Mesothelial cell of epicardium (in vitro differentiated cells): ENCODE measurements at places on chromosomes 6 and 20.

GRCh38 chr20:47258745-47259695 is 97.5 kb downstream of the ZMYND8 start:
- DNase-seq: no peak

DNA sequence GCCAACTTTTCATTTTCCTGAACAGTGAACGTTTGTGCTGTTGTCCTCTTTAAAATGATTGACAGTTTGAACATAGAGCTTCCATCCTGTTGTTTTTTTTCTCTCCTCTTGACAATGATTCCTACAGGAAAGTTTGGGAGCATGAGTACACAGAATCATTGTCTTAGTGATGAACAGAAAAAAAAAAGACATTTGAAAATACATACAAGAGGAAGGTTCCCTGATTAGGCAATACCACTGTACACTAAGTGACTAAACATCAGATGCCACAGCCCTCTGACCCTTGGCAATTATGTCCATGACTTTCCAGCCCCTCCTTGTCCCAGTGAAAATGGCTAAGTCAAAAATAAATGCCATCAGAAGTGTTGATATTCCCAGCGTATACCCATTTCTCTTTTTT is 71.5 kb downstream of the RTN4IP1 start:
- no peak for DNase-seq

- no peak for DNase-seq
Observed at GRCh38 chr6:131787766-131788712, 19.8 kb upstream of the ENPP1 start.

- DNase-seq: no peak
Observed at GRCh38 chr6:110415086-110415916, at the start of gene DDO. Gene DDO, minus strand, starts transcription at chr6:110415575. Its CDS starts 2,113 bp downstream, at chr6:110413462.

GRCh38 chr6:133503336-133503729 is 262.2 kb downstream of the EYA4 start:
- no peak for DNase-seq

GRCh38 chr6:127515234-127515793 is 3.8 kb downstream of the MTCL3 start:
- no peak for DNase-seq

DNA sequence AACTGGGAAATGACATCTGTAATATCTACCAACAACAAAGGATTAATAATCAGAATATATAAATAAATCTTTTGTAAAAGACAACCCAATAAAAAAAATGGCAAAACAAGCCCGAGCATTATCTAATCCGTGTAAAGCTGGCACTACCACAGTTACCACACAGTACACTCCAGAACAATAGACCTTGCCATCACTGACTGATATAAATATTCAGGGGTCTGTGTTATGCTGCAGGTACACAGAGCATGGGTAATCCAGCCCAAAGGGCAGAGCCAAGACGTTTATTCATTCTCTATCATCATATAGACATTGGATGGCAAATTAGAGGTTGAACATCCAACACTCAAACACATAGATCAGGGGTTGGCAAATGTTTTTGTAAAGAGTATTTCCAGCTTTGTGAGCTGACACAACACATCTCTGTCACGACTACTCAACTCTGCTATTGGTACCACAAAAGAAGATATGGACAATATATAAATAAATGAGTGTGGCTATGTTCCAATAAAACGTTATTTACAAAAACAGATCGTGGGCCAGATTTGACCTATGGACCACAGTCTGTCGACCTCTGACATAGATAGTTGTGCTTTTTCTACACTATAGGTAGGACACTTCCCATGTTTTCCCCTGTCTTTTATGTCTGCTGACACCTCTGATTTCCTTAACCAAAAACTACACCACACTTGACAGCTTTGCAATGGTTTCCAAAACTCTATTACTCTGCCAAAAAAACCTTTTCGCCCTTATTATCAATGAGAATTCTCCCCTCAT is 4.5 kb downstream of the NCOA6 start:
- DNase-seq: no peak

- DNase-seq: no peak
Observed at GRCh38 chr20:23120936-23121750, 35.0 kb upstream of the CD93 start.

- DNase-seq: no peak
Observed at GRCh38 chr20:53706008-53706465, 112.4 kb upstream of the ZNF217 start.

GRCh38 chr20:33033381-33033780 is 1.9 kb downstream of the BPIFB6 start:
- no peak for DNase-seq

DNA sequence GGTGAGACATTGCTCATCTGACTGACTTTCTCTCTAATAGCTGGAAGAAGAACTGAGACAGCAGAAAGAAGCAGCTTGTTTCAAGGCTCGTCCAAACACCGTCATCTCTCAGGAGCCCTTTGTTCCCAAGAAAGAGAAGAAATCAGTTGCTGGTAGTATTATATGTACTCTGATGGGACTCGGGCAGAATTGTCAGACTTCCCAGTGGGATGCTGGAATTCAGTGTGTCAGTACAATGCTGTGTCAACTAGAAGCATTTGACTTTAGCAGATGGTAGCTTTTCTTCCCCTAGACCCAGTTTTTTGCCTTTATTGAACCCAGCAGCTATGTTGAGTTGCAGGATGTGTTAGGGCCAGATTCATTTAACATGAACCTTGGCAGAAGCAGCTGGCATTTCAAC is 21.8 kb upstream of the MYLK2 start:
- DNase-seq: no peak

DNA sequence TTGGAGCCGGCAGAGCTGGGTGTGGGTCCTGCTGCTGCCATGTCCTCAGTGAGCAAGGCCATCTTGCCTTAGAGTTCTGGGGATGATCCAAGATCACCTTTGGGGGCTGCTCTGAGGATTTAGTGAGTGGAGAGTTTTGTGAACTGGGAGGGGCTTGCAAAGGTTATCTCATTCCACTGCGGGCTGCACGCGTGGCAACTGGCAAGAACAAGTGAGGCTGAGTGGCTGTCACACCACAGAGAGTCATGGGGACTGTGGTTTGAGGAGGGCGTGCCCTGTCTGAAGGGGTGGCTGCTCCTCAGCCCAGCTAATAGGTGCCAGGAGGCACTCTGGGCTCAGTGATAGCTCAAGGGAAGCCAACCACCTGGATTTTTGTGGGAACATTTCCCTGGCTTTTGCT is 37.6 kb downstream of the TTLL9 start:
- no peak for DNase-seq

DNA sequence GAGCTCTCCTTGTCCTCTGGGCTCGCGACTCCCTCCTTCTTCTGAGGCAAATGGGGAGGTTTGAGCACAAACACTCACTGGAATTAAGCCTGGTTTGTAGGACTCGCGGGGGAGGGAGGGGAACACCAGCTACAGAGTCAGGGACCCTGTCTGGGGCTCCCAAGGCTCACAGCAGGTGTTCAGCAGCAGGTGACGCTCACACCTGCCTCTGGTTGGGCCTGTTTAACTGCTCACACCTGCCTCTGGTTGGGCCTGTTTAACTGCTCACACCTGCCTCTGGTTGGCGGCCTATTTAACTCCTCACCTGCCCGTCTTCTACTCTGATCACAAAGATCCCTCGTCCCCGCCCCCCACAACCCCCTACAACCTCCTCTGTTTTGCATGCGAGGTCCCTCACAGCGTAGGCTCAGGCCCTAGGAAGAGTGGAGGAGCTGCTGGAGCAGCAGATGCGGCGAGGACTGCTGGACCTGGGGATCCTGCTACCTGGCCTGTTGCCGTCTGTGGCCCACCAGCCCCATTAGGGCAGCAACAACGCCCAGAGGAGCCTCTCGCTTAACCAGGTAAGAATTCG is 181.9 kb downstream of the ERMARD start:
- no peak for DNase-seq
